ENCODE measurements at places on chromosomes 16 and 17.

- no peak for DNase-seq
These were observed 7.4 kb downstream of the ACD start for GRCh38 chr16:67652578-67653127.

- no peak for DNase-seq
These were observed 19.9 kb upstream of the MLKL start for GRCh38 chr16:74720579-74720978.

DNA sequence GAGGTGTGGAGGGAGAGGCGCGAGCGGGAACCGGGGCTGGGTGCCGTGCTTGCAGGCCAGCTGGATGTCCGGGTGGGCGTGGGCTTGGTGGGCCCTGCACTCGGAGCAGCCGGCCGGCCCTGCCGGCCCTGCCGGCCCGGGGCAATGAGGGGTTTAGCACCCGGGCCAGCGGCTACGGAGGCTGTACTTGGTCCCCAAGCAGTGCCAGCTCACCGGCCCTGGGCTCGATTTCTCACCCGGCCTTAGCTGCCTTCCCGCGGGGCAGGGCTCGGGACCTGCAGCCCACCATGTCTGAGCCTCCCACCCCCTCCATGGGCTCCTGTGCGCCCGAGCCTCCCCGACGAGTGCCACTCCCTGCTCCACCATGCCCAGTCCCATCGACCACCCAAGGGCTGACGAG lies 24.7 kb upstream of the GPATCH8 start:
- DNase-seq: no peak

- DNase-seq: no peak
These were observed 51.1 kb downstream of the SRCIN1 start for GRCh38 chr17:38554430-38555350.

All from activated gamma-delta T cell treated with Interleukin-2 at 50 U/mL for 16 hours (primary cell).